AG20443 (cell line): ENCODE measurements at places on chromosomes 12 and 14.
A peak's percentile ranks its signal among the peaks of the same experiment; 100 is the strongest.

DNA sequence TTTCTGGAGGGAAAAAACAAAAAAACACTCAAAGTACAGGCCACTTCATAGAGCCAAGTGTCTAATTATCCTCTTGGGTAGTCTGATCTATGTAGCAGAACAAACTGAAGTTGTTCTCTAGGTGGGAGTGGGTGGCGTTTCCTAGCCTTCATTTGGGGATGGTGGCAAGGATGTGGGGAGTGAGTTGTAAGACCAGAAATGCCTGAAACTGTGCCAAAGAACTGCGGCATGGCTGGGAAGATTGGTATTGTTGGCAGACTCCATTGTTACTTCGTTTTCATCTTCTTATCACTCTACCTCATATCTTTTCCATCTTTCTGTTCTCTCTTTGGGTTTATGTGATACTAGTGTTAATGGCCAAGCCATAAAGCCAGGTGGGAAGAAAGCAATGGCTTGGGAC is 177.3 kb upstream of the DDHD1 start:
- no peak for DNase-seq

DNA sequence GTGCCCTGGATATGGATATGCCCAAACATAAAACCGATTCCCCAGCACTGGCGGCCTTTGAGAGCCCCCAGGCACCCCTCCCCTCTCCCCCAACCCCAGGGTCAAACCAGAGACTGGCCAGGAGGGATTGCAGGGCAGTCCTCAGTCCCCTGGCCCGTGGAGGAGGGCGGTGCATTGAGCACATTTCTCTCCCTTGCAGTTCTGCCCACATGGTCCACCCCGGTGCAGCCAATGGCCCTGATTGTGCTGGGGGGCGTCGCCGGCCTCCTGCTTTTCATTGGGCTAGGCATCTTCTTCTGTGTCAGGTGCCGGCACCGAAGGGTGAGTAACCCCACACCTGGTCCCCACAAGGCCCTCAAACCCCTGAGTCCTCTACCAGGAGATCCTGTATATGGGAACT is 3.4 kb upstream of the GPR162 start:
- DNase-seq = no peak

DNA sequence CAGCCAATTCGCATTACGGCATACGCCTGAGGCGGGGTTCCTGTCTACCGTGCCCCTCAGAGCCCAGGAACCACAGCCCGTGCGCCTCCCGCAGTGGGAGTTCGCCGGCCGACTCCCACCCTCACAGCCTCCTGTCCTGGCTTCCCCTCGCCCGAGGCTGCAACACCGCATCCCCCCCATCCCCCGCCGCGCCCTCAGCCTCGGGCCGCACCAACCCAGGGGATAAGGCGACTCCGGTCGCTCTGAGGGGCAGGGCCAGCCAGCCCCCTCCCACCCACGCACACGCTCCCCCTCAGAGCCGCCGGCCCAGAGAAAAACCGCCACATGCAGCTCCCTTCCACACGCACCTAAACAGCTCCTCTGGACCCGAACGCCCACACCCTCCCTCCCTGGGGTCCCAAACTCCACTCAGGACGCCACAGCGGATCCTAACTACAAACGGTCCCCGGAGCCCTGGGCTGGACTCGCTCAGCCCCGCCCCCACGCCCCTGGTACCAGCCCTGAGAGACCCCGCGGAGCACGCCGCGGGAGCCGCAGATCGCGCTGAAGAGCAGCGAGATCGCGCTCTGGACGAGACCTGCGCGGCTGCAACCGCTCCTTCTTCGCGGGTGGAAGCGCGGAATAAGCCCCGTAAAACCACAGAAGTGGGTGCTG is at the start of gene C14orf39:
C14orf39 (minus strand) TSS at position 466 of the 654 bp plus-strand sequence. CDS start 985 bp downstream, outside the sequence.
- DNase-seq = peak; percentile 21

- no peak for DNase-seq
These were observed 39.3 kb downstream of the GLT8D2 start for GRCh38 chr12:104010606-104011169.

GRCh38 chr14:81350344-81351130 is 49.6 kb downstream of the STON2 start:
- DNase-seq = no peak

DNA sequence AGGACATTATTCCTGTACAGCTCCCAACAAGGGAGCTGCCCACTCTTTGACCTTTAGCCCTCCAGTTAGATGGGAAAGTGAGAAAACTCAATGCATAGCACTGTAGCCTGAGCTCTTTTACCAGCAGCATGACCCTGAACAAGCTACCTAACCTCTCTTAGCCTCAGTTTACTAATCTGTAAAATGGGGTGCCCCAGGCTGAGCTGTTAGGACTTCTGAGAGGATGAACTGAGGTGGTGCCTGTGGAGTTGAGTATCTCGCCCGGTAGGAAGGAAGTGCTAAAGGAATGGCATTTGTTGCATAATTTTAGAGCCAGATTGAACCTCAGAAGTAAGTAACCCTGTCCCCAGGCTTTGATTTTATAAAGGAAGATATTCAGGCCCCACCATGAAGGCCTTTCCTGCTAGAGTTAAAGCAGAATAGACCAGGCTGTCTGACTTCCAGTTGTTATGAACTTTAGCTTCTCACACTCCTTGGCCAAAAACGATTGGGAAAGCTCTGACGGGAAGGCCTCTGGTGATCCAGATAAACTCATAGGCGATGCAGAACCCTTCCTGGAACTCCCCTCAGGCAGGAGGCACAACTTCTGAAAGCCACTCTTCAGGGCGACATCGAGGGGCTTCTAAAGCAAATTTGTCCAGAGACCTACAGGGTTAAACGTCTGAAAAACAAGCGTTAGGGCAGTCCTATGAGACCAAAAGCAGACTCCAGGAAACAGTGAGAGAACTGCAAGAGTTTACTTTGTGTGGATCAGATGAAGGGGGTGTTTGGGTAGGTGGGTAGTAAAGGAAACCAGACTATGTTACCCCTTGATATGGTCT is 2.5 kb upstream of the SERPINA10 start:
- DNase-seq = no peak

DNA sequence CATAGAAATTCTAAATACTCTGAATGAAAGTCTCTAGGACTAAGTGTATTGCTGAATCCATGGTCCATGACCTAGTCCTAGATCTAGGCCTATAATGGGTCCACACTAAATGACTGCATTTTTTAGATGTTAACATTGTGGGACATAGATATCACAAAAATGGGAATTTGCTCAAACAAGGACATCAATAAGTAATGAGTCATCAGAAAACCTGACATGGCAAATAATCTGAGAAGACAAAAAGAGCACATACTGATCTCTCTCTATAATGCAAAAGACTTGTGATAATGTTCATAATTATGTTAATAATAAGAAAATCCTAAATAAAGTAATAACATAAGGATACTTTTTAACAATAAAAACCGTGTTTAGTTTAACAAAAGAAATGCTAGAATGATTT is 1168.4 kb downstream of the FSCB start:
- no peak for DNase-seq

DNA sequence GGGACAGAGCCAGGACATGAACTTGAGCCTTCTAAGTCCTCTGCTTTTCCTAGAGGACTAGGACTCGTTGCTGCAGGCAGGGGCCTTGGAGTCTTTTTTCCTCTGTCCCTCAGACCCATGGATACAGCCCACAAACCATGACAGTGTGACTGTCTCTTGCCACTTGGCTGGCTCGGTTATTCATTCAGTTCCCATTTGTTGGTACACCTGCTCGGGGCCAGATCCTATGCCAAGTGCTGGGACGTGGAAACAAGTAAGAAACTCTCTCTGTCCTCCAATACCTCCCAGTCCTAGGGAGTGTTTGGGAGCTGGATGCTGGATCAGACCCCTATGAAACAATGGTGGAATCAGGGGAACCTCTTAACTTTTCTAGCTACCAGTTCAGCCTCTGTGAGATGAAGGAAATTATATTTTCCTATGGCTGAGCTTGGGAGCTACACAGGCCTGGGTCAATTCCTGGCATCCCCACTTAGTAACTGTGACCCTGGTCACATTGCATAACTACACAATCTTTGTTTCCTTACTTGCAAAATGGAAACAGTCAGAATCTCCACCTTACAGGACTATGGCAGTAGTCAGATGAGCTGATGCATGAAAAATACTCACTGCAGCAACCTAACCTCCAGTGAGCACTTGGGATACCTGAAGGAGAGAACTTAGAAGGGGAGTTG is 106.3 kb upstream of the VRK1 start:
- DNase-seq = no peak

DNA sequence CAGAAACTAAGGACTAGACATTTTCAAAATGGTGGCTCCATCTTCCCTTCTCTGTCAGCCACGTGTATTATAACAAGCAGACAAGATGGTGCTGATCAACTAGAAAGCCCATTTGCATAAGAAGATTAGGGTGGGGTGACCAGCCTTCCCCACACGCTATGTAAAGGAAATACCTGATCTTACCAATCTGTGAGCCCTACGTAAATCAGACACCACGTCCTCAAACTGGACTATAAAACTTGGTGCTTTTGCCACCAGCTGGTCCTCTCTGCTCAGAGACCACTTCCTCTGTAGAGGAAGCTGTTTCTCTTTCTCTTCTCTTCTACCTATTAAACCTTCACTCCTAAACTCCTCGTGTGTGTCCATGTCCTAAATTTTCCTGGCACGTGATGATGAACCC is 101.1 kb upstream of the PLEKHG7 start:
- DNase-seq = no peak

- DNase-seq = no peak
These were observed 2.8 kb downstream of the RDH5 start for GRCh38 chr12:55722948-55723347.

DNA sequence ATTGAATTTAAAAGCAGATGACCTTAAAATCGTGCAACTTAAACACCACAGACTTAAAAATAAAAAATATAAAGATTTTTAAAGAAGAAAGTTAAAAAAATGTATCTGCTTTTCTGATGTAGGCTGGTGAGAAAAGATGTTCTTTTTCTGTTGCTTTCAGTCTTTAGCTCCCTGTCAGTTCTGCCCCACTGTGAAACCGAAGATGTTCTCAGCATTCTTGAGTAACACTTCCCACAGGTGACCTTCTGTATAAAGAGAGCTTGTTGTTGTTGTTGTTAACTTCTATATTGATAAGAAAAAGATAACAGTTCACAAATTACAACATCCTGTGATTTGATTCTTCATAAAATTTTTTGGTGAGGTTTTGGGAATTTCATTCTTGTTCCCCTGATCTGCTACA is 377.9 kb upstream of the RGS6 start:
- no peak for DNase-seq

DNA sequence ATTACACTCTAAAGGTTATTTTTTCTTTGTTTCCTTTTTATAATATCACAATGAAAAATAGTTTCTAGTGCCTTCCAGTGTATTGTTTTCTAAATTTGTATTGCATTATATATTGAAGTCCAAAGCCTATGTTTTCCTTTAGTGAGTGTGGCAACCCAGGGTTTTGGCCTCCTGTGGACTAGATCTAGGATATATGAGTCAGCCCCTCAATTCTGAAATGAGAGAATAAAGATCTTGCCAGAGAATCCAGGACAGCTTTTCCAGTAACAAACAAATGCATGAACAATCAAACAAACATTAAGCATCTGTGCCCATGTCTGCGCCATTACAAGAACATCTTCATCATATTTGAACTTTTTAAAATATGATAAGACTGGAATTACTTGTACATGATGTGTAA is 70.7 kb upstream of the SSTR1 start:
- peak; percentile 35 for DNase-seq

GRCh38 chr14:57848353-57848752 is 17.5 kb downstream of the SLC35F4 start:
- DNase-seq = peak; percentile 17

- DNase-seq = no peak
These were observed 23.6 kb downstream of the BDKRB1 start for GRCh38 chr14:96279564-96279963.

- DNase-seq = peak; percentile 7
These were observed 76.1 kb upstream of the GPHB5 start for GRCh38 chr14:63394841-63395240.

DNA sequence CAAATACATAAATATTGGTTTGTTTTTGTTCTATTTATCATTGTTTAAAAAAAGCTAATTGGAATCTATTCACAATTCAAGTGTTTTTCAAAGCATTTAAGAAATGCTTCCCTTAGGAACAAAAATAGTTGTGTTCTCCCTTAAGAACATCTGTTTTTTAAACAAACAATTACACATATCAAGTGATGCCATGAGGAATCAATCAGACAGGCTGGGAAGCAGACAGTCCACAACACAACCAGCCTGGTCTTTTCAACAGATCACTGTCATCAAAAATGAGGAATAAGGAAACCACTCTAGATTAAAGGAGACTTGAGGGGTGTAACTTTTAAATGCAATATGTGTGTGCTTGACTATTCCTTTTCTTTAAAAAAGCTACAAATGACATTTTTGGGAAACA is 25.5 kb downstream of the GALC start:
- no peak for DNase-seq

- DNase-seq = no peak
These were observed 10.0 kb upstream of the SLC38A4 start for GRCh38 chr12:46835785-46836184.

DNA sequence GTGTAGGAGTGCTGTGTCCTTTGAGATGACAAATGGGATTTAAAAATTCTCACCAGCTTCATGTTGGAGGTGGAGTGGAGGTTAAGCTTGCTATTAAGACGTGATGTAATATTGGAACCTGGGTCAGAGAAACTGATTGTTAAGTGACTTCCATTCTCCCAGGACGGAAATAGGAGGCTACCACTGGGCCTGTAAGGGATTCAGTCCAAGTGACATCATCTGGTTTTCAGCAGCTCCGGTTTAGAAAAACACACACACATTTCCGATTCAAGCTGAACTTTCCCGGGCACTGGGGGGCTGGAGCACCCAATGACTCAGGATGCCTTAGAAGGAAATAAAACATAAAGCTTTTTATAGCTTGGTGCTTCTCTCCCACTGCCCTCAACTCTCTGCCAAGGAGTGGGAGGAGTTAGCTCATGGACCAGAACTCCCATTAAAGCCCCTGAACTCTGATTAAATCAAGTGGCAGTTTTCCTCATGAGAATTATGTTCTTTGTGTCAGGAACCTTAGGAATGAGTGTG is 12.4 kb downstream of the CALM1 start:
- peak; percentile 86 for DNase-seq

DNA sequence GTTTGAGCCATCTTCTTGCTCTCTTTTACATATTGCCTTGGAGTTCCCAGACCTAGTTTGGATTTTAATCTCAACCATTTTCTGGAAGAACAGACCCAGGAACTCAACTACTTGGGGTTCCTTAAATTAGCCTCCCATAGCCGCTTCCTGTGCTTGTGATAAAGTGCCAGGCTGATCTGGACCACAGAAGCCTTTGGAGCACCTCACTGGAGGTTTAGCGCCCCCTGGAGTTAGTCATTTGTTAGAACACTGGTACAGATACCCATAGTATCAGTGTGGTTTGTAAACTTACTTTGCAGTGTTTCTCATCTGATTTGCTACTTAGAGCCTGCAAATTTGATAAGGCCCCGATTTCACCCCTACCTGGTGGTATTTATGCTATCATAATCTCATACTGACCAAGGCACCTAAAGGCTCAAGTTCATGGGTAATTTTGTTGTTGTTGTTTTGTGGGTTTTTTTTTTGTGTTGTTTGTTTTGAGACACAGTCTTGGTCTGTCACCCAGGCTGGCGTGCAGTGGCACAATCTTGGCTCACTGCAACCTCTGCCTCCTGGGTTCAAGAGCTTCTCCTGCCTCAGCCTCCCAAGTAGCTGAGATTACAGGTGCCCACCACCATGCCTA is 3.7 kb downstream of the UNC119B start:
- peak; percentile 82 for DNase-seq

GRCh38 chr12:132574271-132574996 is 35.9 kb downstream of the LRCOL1 start:
- no peak for DNase-seq
